Stimulated activated CD4-positive, alpha-beta T cell treated with anti-CD3 and anti-CD28 coated beads, Interleukin-1b, Interleukin-23, amount 100 ng/mL, for 1 hour (primary cell): ENCODE measurements at places on chromosomes 1 and 21.

DNA sequence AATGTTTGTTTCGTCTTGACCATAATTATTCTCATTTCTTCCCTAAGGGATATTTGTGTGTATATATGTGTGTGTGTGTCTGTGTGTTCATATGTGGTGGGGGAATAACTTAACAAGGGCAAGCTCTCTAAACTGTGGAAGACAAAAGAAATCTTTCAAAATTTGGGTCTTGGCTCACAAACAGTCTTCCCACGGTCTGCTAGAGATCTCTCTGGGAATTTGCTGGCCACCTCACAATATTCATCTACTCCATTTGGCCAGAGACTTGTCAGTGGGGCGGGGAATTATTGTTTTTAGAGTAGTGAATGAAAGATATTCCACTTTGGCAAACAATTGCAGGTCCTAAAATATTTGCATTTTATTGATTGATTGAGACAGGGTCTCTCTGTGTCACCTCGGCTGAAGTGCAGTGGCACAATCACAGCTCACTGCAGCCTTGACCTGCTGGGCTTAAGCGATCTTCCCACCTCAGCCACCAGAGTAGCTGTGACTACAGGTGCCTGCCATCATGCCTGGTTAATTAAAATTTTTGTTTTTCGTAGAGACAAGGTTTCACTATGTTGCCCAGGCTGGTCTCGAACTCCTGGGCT, 8.0 kb upstream of the EIF2B3 start:
- no peak for DNase-seq

DNA sequence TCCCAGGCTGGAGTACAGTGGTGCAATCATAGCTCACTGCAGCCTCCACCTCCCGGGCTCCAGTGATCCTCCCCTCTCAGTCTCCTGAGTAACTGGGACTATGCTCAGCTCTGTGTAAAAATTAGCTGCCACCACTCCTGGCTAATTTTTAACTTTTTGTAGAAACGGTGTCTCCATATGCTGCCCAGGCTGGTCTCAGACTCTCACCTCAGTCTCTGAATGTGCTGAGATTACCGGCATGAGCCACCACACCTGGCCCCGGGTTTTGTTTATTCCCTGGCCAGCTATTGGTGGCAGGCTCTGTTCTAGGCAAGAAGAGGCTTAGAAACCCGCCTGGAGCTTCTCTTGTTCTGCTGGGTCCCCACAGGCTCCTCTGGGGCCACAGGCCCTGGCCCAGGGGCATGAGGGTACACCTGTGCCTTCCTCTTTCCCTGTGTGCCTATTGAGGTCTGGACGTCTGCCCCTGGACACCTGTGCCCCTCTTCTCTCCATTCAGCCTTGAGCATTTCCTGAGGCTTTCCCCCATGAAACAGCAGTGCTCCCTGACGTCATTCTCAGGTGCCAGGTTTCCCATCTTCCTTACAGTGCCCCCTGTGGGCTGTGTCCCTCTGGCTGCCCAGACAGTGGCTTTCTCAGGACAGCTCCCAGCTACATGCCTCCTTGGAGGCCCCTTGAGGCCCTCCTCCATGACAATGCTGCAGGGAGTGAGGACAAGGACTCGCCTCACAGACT, 57.5 kb downstream of the PCP4 start:
- DNase-seq, result no peak

DNA sequence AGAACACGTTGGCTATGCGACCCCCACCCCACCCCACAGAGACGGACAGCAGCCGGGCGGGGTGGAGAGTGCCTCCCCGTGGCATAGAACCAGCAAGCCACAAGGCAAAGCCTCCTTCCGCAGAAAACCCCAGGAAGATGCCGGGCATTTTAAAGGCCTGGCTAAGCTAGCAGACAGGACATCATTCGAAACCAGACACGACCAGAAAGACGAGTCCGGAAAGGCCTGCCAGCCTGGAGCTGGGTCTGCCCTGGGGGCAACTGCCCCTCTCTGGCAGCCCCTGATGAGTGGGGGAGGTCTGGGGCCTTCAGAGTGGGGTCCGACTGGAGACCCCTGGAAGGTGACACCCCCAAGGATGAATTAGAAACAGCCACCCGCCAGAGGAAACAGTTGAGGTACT, 8.5 kb downstream of the FTCD start:
- no peak for DNase-seq

- DNase-seq, result no peak
Measured at GRCh38 chr1:95309031-95309471, 75.0 kb downstream of the RWDD3 start.

- DNase-seq, result no peak
Measured at GRCh38 chr1:109873278-109874175, 37.1 kb upstream of the CSF1 start.

DNA sequence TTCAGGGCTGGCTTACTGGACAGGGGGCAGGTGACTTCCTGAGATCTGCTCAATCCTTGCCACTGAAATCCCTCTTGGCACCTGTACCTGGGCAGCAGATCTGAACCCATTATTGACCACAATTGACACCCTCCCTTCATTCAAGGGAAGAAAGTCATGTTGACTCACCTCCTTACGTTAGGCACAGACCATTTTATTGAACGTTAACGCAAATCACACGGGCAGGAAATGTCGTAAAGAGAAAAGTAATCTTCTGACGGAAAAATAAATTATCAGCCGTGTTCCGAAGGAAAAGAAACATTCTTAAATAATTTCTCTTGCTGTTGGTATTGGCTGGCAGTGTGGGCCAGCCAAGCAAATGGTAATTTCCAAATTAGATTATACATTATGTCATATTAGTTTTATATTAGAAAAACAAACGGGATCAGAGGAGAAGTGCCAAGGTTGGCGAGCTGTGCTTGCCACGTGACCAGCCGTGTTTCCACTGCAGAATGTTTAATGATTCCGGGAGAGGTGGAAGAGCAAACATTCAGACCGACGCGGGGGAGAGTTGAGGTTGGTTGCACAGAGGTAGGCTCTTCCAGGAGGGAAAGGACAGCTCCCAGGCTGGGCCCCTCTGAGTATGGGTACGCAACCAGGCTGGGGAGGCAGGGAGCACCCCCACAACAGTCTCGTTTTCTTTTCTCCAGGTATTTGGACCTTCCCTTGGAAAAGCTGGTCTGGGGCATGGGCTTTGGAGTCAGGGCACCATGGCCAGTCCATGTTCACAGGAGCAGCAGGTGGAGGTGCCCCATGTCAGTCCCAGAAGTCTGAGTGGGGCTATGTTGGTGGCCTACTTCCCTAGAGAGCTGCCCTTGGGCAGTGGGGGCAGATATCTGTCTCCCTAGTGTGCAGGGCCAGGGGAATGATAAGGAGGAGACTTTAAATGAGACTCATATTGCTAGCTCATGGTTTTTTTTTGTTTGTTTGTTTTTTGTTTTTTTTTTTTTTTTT, 121.1 kb downstream of the FOXD2 start:
- no peak for DNase-seq

DNA sequence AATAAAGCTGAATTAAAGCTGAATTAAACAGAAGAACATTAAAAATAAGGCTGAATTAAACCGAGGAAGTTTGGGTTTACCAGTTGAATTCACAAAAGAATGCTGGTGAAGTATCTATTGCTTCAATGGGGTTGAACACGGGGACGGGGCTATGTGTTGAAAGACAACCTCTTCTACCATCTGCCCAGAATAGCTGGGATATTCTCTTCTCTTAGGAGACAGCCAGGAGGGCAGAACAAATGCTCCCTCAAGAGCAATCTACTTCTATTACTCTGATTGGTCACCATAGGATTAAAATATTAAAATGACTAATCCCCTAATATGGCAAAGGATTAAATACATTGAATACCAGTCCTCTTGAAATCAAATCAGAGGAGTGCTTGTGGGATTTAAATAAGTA, 68.4 kb downstream of the LPGAT1 start:
- no peak for DNase-seq

GRCh38 chr1:76366726-76367125, 292.2 kb downstream of the ST6GALNAC3 start:
- DNase-seq, result no peak

GRCh38 chr1:10509809-10510509, 35.2 kb downstream of the PEX14 start:
- DNase-seq, result no peak

DNA sequence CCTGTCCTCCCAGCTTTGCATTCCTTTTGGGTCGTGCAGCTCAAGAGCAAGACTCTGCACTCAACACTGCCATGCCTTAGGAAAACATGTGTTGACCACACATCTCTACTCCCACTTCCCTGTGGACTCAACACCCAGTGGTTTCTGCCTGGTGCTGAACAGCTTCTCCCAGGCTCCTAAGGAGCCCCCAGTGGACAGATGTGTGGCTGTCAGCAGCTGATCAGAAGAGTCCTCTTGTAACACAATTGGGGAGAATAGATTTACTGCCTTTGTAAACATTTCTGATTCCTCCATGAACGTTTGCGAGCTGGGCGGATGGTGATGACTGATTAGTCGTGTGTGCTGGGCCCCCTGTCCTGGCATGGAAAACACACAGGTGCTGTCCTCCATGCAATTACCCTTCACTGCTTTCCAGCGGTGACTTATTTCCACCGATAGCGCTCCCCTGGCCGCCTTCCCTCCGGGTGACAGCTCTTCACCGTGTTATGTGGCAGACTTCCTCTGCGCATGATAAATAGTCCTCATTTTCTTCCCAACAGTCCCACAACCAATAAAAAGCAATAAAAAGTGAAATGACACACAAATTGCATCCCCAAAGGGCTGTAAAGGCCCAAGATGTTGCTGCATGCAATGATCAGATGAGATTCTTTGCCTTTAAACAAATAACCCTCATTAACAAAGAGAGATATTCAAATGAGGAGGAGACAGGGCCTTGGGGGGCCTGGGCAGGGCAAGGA, 249.4 kb upstream of the AJAP1 start:
- no peak for DNase-seq

DNA sequence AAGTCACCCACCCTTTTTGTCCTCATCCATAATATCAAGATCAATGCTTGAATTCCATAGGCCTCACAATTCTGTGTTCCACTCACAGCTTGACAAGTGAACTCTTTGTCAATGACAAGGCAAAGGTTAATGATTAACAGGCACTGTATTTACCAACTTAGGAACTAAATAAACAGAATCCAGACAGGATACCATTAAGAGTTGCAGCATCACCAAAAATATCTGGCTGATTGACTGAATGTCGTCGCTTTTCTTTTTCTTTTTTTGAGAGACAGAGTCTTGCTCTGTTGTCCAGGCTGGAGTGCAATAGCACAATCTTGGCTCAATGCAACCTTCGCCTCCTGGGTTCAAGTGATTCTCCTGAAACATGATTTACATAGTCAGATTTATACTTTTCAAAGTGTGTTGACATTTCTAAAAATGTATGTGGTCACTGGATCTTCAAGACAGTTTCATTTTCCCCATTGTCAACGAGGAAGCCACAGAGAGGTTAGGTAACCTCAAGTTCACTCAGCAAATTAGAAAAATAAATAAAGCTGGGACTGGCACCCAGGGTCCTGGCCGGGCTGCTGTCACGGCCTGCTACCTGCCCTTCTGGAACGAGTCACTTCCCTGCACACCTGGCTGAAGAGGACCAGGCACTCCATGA, 81.0 kb downstream of the PDE9A start:
- no peak for DNase-seq

GRCh38 chr1:9542430-9542829, 3.2 kb downstream of the SLC25A33 start:
- no peak for DNase-seq

DNA sequence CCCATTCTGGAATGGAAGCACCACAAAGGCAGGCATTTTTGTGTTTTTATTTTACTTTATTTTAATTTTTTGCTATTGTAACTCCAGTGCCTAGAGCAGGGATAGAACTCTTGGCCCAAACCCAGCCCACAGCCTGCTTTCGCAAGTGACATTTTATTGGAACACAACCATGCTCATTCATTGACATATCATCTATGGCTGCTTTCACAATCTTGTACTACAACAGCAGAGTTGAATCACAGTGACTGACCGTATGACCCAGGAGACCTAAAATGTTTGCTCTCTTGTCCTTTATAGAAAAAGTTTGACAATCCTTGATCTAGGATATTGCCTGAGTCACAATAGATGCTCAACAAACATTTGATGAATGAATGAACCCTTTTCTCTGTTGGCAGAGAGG, 83.9 kb upstream of the ATP1A1 start:
- DNase-seq, result no peak

DNA sequence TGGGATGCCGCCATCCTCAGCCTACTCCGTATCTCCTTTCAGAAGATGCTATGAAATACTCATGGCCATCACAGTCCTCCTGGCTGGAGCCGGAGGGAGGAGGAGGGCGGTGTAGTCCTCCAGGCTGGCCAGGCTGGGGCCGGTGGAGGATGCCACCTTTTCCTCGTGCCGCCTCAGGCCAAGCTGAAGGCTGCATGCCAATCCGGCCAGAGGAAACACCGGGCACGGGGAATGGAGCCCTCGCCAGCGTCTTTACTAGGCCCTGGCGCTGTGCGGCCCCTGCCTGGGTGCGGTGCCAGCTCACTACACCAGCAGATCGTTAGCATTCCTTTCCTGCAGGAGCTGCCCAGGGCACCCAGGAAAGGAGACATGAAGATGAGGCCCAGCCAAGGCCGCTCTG, 70.1 kb downstream of the CASZ1 start:
- no peak for DNase-seq

GRCh38 chr1:212575333-212575732, 33.2 kb upstream of the ATF3 start:
- no peak for DNase-seq

DNA sequence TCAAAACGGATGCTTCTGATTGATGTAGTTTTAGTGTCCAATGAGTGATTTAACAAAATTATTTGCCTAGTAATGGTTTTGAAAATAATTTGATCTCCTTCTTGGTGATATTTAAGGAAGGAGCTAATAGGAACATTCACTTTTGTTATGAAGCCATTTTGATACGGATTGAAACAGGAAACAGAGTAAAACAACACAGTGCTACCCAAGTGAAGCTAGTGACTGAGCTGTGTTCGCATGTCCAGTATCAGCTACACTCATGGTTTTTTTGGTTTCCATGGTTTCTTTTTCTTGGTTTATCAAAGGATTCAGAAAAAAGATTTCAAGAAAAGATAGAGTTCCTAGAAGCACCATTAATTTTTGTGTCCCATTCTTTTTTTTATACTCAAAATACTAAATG, 40.1 kb upstream of the PLEKHO1 start:
- no peak for DNase-seq

DNA sequence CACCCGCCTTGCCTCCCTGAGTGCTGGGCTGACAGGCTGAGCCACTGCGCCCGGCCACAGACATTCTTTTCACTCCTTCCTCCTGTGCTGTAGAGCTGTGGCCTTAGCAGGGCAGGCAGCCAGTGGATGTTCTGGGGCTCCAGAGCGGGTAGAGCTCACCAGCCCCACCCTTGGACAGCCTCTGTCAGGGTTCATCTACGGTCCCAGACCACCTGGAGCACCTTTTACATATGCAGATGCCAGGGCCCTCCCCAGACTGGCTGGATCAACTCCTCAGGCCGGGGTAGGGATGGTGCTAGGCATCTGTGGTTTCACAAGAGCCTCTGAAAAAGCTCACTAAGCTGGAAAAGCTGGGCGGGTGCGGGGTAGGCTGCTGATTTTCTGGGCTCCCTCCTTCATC, 4.6 kb downstream of the ATP13A2 start:
- no peak for DNase-seq

DNA sequence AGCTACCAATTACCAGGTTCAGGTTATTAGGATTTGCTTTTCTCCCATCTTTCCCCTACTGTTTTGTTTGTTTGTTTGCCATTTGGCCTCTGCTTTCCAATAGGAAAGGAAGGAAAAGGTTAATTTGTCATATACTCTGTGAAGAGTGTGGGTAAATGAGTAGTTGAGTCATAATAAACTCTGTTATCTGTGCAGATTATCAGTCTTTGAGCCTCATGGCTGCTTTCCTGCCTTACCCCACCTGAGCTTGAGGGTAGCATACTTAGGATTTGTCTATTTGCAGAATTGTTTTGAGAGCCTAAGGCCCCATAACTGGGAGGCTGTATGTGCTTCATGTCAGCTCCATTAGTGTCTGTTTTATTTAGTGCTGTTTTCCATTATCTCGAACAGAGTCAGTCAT, 32.9 kb upstream of the SNX27 start:
- DNase-seq, result no peak
